ENCODE measurements at places on chromosomes 13 and 19. TPM values are rescaled to one million over a fixed set of nuclear protein-coding genes. Genes with fewer than 3 reads are reported as not detected.

The TMEM86B gene
- total RNA-seq, result 4.2 TPM

The HIPK4 gene
- total RNA-seq, result 0.31 TPM

The CD37 gene
- total RNA-seq, result 1.6 TPM

The TTC9B gene
- not detected for total RNA-seq

The LYPD5 gene
- 0.39 TPM for total RNA-seq

The OBI1 gene
- total RNA-seq, result 16.7 TPM

The FFAR1 gene
- not detected for total RNA-seq

The TGFBR3L gene
- 7.4 TPM for total RNA-seq

The LIG4 gene
- 5.7 TPM for total RNA-seq

The ZNF43 gene
- 55.2 TPM for total RNA-seq

The RASIP1 gene
- total RNA-seq, result 5.2 TPM

The ZSCAN4 gene
- total RNA-seq, result 0.09 TPM

The PRSS57 gene
- total RNA-seq, result not detected

The SOHLH2 gene
- 5.8 TPM for total RNA-seq

The ZNF208 gene
- total RNA-seq, result not detected

The CD33 gene
- 0.31 TPM for total RNA-seq

DNA sequence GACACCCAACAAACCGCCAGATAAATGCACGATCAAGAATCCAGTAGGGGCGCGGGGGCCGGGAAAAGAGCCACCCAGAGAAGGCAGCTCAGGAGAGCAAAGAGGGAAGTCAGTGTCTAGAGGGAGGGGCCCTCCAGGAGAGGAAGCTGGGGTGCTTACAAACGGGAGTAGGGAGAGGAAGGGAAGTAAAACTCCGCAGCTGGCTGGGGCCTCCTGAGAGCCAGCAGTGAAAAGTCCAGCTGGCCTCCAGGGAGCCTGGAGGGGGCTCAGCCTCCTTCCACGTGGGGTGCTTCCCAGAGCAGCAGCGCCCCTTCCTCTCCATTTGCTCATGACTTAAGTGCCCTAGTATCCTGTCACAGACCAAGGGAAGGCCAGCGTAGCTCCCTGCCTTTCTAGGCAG lies 51.8 kb downstream of the TMED1 start:
- 0 out of 2 replicates have a peak overlapping the region, but pooled peaks have one; percentile 49 for H3K27ac ChIP-seq
- no peak overlapping the region for H3K4me3 ChIP-seq
- H3K27me3 ChIP-seq, result no peaks in the 10 kb centered on the region
- DNase-seq, result no peak
- H3K36me3 ChIP-seq, result peaks cover 58% of the 10 kb centered on the region

DNA sequence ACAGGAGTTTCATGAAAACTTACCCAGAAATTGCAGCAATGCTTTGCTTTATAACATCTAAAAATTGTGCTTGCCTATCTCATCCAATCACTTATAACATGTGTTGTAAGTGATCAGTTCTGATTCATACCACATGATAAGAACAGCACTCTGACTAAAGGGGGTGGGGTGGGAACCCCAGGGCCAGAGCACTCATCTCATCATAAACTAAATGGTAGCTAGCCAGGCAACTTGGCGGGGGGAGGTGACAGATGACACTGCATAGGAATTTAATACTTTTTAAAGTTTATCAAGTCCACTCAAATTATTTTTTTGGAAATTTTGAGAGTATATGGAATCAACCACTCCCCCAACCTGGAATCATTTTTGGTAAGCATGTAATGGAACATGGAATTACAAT lies 42.1 kb downstream of the FOXO1 start:
- peaks cover 66% of the 10 kb centered on the region for H3K4me1 ChIP-seq
- no peak for DNase-seq
- no peaks in the 10 kb centered on the region for H3K36me3 ChIP-seq
- H3K27me3 ChIP-seq, result no peaks in the 10 kb centered on the region
- H3K27ac ChIP-seq, result peak overlapping the region; percentile 76
- no peak overlapping the region for H3K4me3 ChIP-seq

DNA sequence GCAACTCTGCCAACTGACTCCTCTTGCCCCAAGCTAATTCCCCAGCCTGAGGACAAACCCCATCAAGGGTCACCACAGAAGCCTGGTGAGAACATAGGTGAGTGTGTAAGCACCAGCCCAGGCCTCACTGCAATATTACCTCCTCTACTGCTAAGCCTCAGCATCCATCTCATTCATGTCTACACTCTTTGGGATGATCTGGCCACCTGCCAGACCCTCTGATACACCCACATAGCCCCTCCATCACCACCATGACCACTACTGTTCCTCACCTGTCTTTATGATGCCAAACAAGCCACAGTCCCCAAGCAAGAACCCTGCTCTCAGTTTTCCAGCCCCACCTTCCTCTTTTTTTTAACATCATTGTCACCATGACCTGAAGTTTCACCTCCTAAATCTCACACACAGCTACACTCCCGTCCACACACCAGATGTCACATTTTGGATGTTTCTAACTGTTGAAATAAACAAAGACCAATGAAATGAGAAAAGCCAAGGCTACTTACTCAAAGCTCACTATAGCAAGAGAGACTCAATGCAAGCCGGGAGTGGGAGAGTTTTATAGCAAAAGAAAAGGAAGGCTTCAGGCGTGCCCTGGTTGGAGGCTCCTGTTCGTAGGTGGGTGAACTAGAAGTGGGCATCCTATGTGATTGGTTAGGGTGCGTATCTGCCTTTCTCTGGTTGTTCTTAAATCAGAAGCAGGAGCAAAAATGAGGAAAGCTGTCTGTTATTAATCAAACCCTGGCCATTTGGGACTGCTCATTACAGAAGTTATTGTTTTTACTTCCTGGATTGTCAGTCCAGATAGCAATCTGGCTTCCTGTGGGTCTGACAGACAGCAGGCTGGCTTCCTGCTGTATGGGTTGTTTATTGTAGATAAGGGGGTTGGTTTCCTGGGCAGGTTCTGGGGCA lies 2.0 kb downstream of the ZNF792 start:
- peaks cover 68% of the 10 kb centered on the region for H3K36me3 ChIP-seq
- no peak for DNase-seq
- H3K27ac ChIP-seq, result no peak overlapping the region
- peaks cover 29% of the 10 kb centered on the region for H3K4me1 ChIP-seq

- H3K27me3 ChIP-seq, result no peaks in the 10 kb centered on the region
- peak overlapping the region; percentile 34 for H3K27ac ChIP-seq
- H3K4me1 ChIP-seq, result peaks cover 10% of the 10 kb centered on the region
- no peak overlapping the region for H3K4me3 ChIP-seq
- no peaks in the 10 kb centered on the region for H3K36me3 ChIP-seq
- DNase-seq, result no peak
Measured at GRCh38 chr13:102333320-102334198, 68.3 kb downstream of the FGF14 start.

GRCh38 chr19:4594201-4594600 lies 34.7 kb upstream of the SEMA6B start:
- no peaks in the 10 kb centered on the region for H3K36me3 ChIP-seq
- H3K27ac ChIP-seq, result no peak overlapping the region
- DNase-seq, result no peak
- no peak overlapping the region for H3K4me3 ChIP-seq
- peaks cover 23% of the 10 kb centered on the region for H3K4me1 ChIP-seq

- no peak overlapping the region for H3K27ac ChIP-seq
- no peak overlapping the region for H3K4me3 ChIP-seq
- H3K36me3 ChIP-seq, result peaks cover under 1% of the 10 kb centered on the region
- H3K4me1 ChIP-seq, result no peaks in the 10 kb centered on the region
- peaks cover 2% of the 10 kb centered on the region for H3K27me3 ChIP-seq
- DNase-seq, result no peak
Measured at GRCh38 chr19:29421196-29421545, 104.6 kb upstream of the VSTM2B start.

DNA sequence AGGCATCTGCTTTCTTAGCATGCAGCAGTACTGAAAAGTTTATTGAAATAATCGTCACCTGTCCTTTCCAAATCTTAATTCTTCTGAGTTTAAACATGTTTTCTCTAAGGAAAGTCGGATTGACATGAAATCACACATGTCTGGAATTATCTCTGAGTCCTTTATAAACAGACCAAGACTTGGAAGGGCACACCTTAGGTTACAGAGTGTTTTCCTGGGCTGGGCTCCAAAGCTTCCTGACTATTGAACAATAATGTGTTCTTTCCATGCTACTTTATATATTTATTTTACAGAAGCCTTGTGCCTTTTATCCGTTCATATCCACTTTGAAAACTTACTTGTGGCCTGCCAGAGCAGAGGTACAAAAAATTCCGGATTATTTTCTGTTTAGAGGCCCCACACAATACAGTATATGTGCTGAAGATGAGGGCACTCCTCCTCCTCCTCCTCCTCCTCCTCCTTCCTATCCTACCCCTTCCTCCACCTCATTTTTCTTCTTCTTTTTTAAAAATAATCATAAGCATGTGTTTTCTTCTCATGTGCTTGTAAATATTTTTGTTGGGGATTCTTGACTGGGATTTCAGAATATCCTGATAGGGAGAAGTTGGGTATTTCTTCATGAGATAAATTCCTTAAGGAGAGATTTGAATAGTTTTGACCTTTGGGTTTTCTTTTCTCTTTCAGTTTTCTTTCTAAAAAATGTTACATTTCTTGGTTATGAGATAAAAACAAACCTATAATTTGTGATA lies 52.3 kb downstream of the LRCH1 start:
- no peak overlapping the region for H3K27ac ChIP-seq
- H3K36me3 ChIP-seq, result no peaks in the 10 kb centered on the region

- 0 out of 2 replicates have a peak, but pooled peaks cover 4% of the 10 kb centered on the region for H3K4me1 ChIP-seq
- H3K4me3 ChIP-seq, result no peak overlapping the region
- DNase-seq, result no peak
- no peaks in the 10 kb centered on the region for H3K27me3 ChIP-seq
- peaks cover 24% of the 10 kb centered on the region for H3K36me3 ChIP-seq
Measured at GRCh38 chr13:111483621-111483987, 163.2 kb downstream of the TEX29 start.

DNA sequence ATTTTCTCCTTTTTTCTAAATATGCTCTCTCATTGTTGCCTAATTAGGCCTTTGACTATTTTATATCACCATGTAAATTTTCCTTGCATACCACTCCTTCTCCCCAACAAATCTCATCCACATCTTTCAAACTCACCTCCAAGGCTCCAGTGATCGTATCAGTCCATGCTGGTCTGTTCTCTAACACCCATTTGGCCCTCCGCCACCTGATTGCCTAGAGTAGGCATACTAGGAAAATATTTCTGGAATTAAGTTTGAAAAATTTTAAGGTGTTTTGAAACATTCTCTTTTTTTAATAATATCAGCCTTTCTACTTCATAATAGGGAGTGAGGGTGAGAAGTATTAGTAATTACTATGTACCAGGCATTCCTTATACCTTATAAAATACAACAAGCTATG lies 473.9 kb downstream of the FGF9 start:
- no peak for DNase-seq
- H3K36me3 ChIP-seq, result no peaks in the 10 kb centered on the region
- H3K4me3 ChIP-seq, result no peak overlapping the region
- no peaks in the 10 kb centered on the region for H3K4me1 ChIP-seq

DNA sequence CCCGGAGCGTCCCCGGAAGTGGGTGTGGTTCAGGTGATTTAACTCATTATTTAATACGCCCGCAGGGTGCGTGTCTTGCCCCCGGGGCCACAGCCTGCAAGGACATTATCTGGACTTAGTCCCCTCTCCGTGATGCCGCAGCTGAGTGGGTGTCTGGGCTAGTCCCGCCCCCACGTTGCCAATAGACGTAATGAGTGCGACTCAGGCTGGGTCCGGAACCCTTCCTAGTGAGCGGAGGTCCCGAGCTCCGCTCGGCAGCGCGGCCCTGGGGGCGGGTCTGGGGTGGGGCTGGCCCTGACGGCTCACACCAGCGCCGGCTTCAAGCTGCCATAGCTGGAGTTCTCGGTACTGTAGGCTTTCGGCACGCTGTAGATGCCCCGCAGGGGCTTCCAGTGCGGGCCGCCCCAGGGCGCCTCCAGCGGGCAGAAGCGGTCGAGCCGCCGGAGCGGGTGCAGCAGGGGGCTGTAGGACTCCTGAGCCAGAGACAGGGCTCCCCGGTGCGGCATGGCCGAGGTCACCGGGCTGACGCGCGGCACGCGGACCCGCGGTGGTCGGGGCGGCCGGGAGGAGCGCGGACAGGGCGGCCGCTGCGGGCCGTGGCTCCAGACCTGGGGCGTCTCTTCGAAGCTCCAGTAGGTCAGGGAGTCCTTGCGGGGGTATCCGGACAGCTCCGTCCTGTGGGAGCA lies 918 bp upstream of the LHB start:
- peaks cover 20% of the 10 kb centered on the region for H3K36me3 ChIP-seq
- H3K4me1 ChIP-seq, result peaks cover 23% of the 10 kb centered on the region
- peak; percentile 66 for DNase-seq
- peaks cover 45% of the 10 kb centered on the region for H3K27me3 ChIP-seq
- H3K4me3 ChIP-seq, result peak overlapping the region; percentile 73

- H3K36me3 ChIP-seq, result no peaks in the 10 kb centered on the region
- DNase-seq, result no peak
- H3K4me1 ChIP-seq, result no peaks in the 10 kb centered on the region
- no peak overlapping the region for H3K27ac ChIP-seq
Measured at GRCh38 chr13:79108914-79109643, 297.0 kb downstream of the RBM26 start.

DNA sequence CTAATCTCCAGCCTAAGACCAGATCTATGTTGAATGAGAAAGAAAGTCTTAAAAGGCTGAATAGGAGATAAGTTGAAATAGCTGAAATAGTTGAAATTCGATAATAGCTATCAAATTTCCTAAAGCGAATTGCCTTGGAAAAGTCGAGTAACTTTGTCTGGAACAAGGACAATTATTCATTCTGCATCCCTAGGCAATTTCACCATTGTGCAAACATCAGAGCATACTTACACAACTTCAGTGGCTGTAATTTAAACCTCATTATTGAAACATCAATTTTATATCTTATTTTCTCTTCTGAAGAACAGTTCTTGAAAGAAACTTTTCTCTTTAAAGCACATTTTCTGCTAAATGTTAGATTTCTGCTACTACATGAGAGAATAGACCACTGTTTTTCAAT lies 13.6 kb downstream of the TNFSF13B start:
- no peak overlapping the region for H3K4me3 ChIP-seq
- peaks cover 10% of the 10 kb centered on the region for H3K4me1 ChIP-seq
- no peaks in the 10 kb centered on the region for H3K27me3 ChIP-seq
- no peak for DNase-seq
- no peak overlapping the region for H3K27ac ChIP-seq

- no peak overlapping the region for H3K27ac ChIP-seq
- peaks cover 70% of the 10 kb centered on the region for H3K36me3 ChIP-seq
- H3K27me3 ChIP-seq, result no peaks in the 10 kb centered on the region
- no peaks in the 10 kb centered on the region for H3K4me1 ChIP-seq
- no peak overlapping the region for H3K4me3 ChIP-seq
- DNase-seq, result no peak
Measured at GRCh38 chr19:5655412-5655811, 24.9 kb downstream of the MICOS13 start.

- H3K27ac ChIP-seq, result no peak overlapping the region
- H3K4me3 ChIP-seq, result no peak overlapping the region
- peaks cover 58% of the 10 kb centered on the region for H3K36me3 ChIP-seq
- H3K27me3 ChIP-seq, result no peaks in the 10 kb centered on the region
Measured at GRCh38 chr19:7120499-7120898, 51.0 kb downstream of the ZNF557 start.

GRCh38 chr13:98874029-98874397 lies 103.9 kb downstream of the DOCK9 start:
- H3K4me1 ChIP-seq, result peaks cover 34% of the 10 kb centered on the region
- H3K4me3 ChIP-seq, result no peak overlapping the region
- H3K36me3 ChIP-seq, result peaks cover 35% of the 10 kb centered on the region

- H3K36me3 ChIP-seq, result no peaks in the 10 kb centered on the region
- peaks cover 6% of the 10 kb centered on the region for H3K4me1 ChIP-seq
- H3K4me3 ChIP-seq, result no peak overlapping the region
- DNase-seq, result no peak
Measured at GRCh38 chr13:107644136-107644535, 571.2 kb downstream of the LIG4 start.
